ENCODE measurements at places on chromosomes 5 and 9.

- H3K4me3 ChIP-seq, result no peak overlapping the region
- no peak overlapping the region for H3K27ac ChIP-seq
- no peaks in the 10 kb centered on the region for H3K27me3 ChIP-seq
- no peaks in the 10 kb centered on the region for H3K36me3 ChIP-seq
- DNase-seq, result no peak
Observed at GRCh38 chr9:109248133-109248581, 72.7 kb downstream of the EPB41L4B start.

- H3K4me3 ChIP-seq, result no peak overlapping the region
- DNase-seq, result no peak
- H3K27ac ChIP-seq, result no peak overlapping the region
- H3K4me1 ChIP-seq, result no peaks in the 10 kb centered on the region
- H3K27me3 ChIP-seq, result no peaks in the 10 kb centered on the region
- no peaks in the 10 kb centered on the region for H3K36me3 ChIP-seq
Observed at GRCh38 chr9:10232352-10232930, 380.4 kb downstream of the PTPRD start.

DNA sequence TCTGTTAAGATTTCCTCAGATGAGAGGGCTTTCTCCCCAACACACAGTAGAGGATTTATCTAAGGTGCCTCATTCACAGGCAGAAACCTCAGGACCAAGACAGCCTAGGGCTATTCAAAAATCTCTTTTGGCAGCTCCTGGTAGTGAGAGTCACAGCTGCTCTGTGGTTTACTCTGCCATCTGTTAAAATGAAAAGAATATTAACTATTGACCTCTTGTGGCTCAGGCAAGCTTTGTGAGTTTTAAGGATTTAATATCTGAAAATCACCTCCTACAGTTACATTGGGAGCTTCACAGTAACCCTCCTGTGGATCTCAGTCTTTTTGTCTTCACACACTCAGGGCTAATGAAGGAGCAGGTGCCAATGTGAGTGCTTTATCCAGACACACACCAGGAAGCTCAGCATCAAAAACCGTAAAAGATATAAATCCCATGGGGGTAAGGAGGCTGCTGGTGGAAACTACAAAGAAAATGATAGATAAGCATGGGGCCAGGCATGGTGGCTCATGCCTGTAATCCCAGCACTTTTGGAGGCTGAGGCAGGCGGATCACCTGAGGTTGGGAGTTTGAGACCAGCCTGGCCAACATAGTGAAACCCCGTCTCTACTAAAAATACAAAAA lies 29.7 kb downstream of the PPP1R2B start:
- H3K36me3 ChIP-seq, result no peaks in the 10 kb centered on the region
- H3K4me3 ChIP-seq, result no peak overlapping the region
- no peaks in the 10 kb centered on the region for H3K4me1 ChIP-seq

- H3K4me3 ChIP-seq, result no peak overlapping the region
- H3K4me1 ChIP-seq, result no peaks in the 10 kb centered on the region
- H3K27ac ChIP-seq, result no peak overlapping the region
Observed at GRCh38 chr5:113757508-113757907, 244.0 kb downstream of the YTHDC2 start.

DNA sequence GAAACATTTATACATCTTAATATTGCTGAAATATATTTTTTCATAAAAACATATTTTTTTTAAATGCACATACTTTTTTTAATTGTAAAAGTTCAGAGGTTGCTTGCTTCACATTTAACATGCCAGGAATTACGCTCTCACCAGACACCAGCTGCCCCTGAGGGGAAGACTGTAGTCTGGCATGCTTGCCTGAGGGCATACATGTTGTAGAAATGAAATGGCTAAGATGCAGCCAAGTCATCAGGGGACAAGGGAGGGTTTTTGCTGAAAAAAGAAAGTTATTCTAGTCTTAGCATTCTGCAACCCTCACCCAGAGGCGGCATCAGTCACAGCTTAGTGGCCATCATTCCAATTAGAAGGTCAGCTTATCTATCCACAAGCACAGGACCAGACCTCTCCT lies 426.7 kb upstream of the FTMT start:
- no peaks in the 10 kb centered on the region for H3K4me1 ChIP-seq
- no peak overlapping the region for H3K4me3 ChIP-seq
- H3K36me3 ChIP-seq, result no peaks in the 10 kb centered on the region
- H3K27ac ChIP-seq, result no peak overlapping the region
- no peaks in the 10 kb centered on the region for H3K27me3 ChIP-seq

DNA sequence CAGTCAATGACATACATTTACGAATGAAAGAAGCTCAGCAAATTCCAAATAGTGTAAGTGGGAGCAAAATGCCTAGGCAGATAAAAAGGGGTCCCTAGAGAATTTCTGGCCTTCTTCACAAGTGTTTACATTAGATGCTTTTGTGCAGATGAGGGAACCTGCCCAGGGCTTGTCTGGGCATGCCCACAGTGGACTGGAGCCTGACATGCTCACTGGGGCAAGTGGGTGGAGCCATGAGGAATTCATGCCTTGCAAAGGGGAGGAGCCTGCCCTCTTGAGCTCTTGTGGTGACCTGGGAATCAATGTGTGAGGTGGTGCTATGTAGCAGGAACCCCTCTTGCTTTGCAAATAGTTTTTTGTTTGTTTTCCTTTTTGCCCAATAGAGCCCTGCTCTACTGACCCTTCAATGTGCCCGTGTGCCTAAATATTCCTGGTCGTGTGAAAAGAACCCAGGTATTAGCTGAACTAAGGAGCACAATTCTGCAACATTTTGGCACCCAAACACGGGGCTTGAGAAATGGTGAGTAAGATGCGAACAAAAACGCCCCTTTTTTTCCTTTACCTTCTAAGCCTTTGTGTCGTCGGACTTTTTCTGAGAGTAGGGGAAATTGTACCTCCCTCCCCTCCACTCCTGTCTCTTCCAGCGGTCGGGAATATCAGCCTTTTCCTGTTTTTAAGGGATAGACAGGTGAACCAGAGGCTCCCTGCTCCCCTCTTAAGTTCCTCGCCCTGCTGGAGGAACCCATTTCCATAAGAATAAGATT lies 433.8 kb upstream of the CDH9 start:
- DNase-seq, result no peak
- H3K4me3 ChIP-seq, result no peak overlapping the region
- no peaks in the 10 kb centered on the region for H3K27me3 ChIP-seq
- H3K4me1 ChIP-seq, result no peaks in the 10 kb centered on the region

GRCh38 chr9:130186839-130187522 lies 14.8 kb downstream of the NCS1 start:
- peaks cover 25% of the 10 kb centered on the region for H3K4me1 ChIP-seq
- no peaks in the 10 kb centered on the region for H3K36me3 ChIP-seq
- no peak overlapping the region for H3K27ac ChIP-seq
- peak; percentile 62 for DNase-seq
- H3K27me3 ChIP-seq, result no peaks in the 10 kb centered on the region
- H3K4me3 ChIP-seq, result peak overlapping the region; percentile 17

DNA sequence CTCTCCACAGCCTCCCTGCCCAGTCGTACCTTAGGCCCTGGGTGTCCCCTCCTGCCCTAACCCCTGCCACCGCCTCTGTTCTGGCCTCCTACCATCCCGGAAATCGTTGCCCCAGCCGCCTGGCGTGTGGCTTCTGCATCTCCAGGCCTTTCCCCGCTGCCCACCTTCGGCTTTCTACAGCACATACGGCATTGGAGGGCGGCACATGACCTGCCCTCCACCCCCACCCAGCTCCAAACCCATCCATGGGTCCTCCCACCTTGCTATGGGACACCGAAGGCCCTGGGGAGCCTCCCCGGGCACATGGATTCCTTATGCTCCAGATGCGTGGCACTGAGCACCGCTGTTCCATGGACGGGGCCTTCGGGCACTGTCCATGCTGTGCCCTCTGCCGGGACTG lies 32.0 kb downstream of the FGF18 start:
- H3K27ac ChIP-seq, result peak overlapping the region; percentile 26
- peaks cover 4% of the 10 kb centered on the region for H3K4me1 ChIP-seq
- no peaks in the 10 kb centered on the region for H3K36me3 ChIP-seq
- H3K4me3 ChIP-seq, result no peak overlapping the region
- DNase-seq, result no peak

DNA sequence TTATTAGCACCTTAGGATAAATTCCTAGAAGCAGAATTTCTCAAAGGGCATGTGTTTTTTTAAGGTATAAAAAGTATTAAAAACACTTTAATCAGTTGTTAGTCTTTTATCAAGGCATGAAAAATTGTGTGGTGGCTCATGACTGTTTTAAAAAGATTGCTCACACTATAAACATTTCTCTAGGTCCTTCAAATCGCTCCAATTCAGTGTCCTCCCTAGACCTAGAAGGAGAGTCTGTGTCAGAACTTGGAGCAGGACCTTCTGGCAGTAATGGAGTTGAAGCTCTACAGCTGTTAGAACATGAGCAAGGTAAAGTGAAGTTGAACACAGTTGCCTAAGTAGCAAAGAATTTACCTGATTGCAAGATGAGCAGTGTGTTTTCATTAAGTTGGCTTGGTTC lies 62.0 kb downstream of the GAPVD1 start:
- no peaks in the 10 kb centered on the region for H3K4me1 ChIP-seq
- H3K27ac ChIP-seq, result no peak overlapping the region
- no peaks in the 10 kb centered on the region for H3K27me3 ChIP-seq
- no peak for DNase-seq

DNA sequence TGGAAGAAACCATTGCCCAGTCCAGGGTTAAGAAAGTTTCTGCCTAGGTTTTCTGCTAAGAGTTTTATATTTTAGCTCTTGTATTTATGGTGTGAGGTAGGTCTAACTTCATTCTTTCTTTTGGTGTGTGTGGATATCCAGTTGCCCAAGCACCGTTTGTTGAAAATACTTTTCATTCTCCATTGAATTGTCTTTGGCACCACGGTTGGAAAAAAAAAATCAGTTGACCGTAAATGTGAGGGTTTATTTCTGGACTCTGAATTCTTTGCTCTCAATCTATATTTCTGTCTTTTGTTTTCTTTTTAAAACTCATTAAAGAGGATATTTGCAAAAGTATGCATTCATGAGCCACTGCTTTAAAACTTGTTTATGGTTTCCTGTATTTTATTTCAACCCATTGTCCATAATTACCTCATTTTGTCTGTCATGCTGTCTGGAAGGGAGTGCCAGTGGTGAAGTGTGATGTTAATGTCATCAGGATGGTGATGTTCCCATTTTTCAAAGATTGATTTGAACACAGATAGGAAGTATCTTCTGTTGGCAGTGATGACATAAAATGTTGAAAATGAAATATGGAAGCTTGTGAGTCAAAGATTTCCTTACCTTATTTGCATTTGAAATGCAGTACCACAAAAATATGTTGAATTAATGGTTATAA lies 33.9 kb downstream of the HABP4 start:
- no peak for DNase-seq
- H3K27ac ChIP-seq, result no peak overlapping the region
- H3K4me3 ChIP-seq, result no peak overlapping the region
- no peaks in the 10 kb centered on the region for H3K27me3 ChIP-seq
- no peaks in the 10 kb centered on the region for H3K36me3 ChIP-seq

DNA sequence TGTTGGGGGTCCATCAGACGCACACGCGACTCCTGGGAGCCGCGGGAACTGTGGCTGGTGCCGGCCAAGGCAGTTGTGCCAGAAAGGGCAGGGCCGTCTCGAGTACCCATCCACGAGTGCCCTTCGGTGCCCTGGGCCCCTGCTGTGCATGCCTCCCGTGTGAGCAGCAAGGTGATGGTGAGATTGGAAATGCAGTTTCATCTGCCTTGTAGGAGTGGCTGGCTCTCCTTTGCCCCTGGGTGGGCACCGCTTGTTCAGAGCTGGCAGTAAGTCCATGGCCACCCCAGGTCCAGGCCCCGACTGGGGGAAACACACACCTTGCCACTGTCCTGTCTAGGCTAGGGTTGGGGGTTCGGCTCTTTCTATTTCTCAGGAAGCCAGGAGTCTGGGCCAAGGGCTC lies 5.7 kb downstream of the NKD2 start:
- no peaks in the 10 kb centered on the region for H3K36me3 ChIP-seq
- H3K27me3 ChIP-seq, result no peaks in the 10 kb centered on the region
- no peak overlapping the region for H3K27ac ChIP-seq
- DNase-seq, result no peak

Measured in ovary (tissue), 10 donors.